ENCODE measurements at places on chromosomes 11 and 22.

- ATAC-seq = no peak
Observed at GRCh38 chr22:25125693-25126357, 73.8 kb upstream of the CRYBB3 start.

- ATAC-seq = no peak
Observed at GRCh38 chr11:35791088-35791958, 128.7 kb downstream of the TRIM44 start.

GRCh38 chr11:121422675-121423074, 29.4 kb upstream of the SORL1 start:
- ATAC-seq = no peak

GRCh38 chr11:8356721-8357504, 93.2 kb upstream of the LMO1 start:
- no peak for ATAC-seq

DNA sequence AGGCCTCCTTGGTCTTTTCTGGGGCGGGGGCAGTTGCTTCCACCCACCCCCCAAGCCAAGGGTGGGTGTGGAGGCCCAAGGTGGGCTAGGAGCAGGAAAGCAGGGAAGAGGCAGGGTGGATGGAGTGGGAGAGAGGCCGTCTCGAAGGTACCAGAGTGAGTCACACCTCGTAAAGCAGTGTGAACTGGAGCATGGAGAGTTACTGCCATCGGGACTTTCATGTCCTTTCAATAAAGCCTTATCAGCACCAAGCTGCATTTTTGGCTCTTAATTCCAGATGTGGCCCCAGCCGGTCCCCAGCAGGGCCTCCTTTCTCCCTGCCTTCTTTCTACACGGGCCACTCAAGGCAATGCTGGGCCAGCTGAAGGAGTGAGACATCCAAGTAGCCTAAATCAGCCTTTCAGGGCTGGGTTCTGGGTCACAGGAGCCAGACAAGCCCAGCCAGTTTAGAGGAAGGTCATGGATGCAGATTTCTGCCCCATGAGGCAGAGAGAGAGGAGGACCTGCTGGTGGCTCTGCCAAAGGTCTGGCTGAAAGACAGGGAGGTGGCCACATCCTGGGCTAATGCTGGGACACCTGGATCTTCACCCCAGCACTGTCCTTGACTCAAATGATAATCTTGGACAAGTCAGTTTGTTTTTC, 59.0 kb upstream of the CD82 start:
- no peak for ATAC-seq

DNA sequence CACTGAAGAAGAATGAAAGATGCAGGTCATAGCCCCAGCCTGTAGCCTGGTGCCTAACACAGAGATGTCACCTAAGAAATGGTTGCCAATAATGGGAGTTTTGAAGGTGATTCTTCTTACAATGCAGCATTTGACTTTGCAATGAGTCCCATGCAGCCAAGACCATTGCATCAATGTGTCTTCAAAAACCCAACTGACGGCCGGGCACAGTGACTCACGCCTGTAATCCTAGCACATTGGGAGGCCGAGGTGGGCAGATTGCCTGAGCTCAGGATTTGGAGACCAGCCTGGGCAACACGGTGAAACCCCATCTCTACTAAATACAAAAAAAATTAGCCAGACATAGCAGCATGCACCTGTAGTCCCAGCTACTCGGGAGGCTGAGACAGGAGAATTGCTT, 89.3 kb upstream of the ASPHD2 start:
- no peak for ATAC-seq

GRCh38 chr11:117929142-117929915, at the start of gene TMPRSS13:
Gene TMPRSS13, minus strand, starts transcription at chr11:117929402. Its CDS starts 95 bp downstream, at chr11:117929307.
- no peak for ATAC-seq

- ATAC-seq = no peak
Observed at GRCh38 chr11:125679397-125679796, 1.2 kb downstream of the ACRV1 start.

GRCh38 chr11:45518833-45519535, 146.4 kb downstream of the CHST1 start:
- no peak for ATAC-seq

GRCh38 chr11:132980670-132981069, 551.6 kb downstream of the OPCML start:
- no peak for ATAC-seq

DNA sequence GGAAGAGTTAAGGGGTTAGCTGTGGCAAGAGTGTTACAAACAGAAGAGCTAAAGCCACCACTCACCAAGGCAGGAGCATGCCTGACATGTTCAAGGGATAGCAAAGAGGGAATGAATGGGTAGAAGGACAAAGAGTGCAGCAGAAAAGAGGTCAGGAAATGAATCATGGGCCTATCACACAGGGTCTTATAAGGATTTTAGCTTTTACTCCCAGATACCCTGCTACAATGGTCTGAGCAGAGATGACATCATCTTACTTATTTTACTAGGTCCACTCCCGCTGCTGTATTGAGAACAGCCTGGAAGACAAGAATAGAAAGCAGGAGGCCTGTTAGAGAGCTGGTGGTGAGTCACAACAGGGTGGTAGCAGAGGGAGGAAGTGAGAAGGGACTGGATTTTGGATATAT, 9.8 kb downstream of the TRAF6 start:
- ATAC-seq = no peak

GRCh38 chr22:19932367-19933206, 9.0 kb upstream of the COMT start:
- peak; percentile 57 for ATAC-seq

DNA sequence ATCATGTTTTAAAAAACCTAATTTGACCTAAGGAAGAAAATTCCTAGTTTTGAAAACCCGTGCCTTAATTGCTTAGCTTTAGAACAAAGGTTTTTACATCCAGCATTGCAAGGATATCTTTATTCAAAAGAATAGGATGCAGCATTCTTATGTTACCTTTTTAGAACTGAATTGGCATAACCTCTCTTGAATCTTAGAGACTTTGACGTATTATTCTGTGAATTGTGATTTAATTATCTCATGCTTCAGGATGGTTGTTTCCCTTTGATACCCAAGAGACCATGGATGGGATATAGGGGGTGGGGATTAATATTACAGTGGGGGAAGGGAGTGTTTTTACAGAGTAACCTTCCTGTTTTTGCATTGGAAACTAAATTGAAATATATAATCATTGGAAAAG, 49.4 kb downstream of the ARHGEF12 start:
- ATAC-seq = no peak

GRCh38 chr11:42237701-42238235, 778.3 kb upstream of the LRRC4C start:
- ATAC-seq = no peak

DNA sequence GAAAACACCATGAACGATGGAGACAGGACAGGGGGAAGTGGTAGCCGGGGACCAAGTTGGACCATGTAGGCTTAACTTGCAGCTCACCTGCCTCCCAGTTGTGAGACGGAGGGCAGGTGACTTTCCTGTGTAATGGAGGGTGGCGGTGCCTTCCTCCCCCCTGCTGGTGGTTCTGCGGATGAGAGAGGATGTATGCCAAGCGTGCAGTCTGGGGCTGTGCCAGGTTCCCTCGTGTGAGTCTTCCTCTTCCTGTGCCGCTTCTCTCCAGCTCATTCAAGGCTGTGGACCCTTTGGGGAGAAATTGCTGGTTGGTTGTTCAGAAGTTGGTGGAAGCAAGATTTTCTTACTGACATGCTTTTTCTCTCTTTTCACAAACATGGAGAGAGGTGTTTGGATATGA, 35.1 kb downstream of the MPPED1 start:
- no peak for ATAC-seq

DNA sequence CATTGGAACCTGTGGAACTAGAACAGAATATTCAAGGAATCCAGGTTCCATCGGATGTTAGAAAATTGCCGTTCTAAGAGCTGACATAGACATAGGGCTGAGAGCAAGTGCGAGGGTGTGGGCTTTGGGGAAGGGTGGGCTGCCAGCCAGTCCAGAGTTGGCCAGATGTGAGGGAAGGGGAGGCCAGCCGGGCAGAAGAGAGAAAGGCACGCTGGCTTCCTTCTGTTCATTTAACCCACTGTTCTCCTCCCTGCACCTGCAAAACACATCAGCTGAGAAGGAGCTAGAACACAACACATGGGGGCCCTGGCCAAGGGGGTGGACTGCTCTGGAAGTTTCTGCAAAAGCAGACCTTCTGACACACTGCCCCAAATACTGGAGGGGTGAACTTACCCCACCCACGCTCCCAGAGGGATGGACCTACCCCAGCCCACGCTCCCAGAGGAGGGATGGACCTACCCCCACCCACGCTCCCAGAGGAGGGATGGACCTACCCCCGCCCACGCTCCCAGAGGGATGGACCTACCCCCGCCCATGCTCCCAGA, 98.0 kb downstream of the SHANK2 start:
- no peak for ATAC-seq

DNA sequence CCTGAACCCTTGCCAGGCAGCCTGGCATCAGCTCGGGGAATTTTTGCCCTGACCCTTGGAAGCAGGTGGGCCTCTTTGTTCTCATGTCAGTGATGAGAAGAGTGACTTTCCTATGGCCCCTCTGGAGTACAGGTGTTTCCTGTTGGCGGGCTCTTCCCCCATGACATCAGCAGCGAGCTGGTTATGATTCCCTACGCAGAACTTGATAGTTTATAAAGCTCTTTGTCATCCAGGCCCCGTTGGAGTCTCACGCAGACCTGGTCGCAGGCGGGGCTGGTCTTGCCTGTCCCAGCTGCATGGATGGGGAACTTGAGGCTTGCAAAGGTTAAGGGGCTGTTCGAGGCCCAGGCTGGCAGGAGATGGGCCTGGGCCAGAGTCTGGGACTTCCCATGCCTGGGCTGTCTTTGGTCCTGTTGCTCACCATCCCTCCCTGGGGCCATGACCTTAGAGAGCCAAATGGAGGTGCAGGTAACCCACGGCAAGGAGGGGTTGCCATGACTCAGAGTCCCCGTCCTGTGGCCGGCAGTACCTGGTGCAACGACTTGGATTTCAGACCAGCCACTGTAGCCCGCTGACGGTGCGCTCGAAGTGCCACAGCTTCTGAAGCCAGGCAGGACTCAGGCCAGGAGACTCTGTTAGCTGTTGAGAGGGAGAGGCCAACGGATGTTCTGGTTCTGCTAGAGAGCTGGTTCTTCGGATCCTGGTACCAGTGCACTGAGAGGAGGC, 45.9 kb upstream of the PPP6R3 start:
- ATAC-seq = no peak

DNA sequence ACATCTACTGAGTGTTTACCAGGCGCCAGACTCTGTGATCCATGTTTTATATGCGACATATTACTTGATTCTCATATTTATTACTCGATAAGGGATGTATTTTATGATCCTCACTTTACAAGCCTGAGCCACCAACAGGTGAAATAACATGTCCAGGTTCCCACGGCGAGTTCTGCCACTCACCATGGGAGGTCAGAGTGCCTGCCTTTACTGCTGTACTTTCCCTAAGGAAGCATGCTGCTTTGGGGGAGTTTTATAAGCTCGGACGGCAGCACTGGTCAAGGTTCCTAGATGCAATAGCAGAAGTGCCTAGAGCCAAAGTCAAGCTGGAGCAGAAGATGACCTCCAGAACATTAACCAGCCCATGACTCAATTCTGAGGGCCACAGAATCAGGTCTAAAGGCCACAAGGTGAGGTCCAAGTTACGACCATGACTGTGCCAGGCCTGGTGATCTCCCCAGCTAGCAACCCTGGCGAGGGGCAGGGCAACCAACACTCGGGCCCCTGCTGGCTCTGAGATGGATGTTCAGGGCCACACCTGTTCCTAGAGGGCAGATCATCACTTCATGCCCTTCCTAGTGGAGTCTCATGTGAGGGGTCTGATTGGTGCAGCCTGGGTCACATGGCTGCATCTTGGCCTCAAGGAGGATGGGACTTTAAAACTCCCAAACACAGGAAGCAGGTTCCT, 14.2 kb downstream of the IFT27 start:
- no peak for ATAC-seq

DNA sequence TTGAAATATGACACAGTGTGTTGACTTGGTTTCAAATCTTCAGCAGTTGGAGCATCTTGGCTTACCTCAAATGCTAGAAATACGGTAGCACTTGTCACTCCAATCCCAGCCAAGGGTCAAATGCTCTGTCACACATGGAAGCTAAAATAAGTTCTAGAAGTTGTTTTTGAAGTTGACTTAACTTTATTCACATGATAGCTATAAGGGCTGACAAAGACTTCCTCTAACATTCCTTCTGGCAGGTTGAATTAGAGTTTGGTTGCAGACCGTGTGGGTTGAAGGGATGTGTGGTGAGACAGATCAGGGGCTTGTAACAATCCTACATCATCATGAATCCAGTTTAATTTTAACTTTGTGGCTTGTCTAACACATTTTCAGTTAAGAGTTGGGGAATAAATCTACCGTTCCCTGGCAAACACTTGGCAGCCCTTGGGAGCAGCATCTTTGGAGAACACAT, 4.6 kb downstream of the SLN start:
- ATAC-seq = no peak

GRCh38 chr11:114847306-114847975, 169.1 kb downstream of the NXPE2 start:
- ATAC-seq = no peak

- ATAC-seq = no peak
Observed at GRCh38 chr11:77217156-77217555, 84.3 kb downstream of the GDPD4 start.

GRCh38 chr22:27382947-27383346, 418.6 kb downstream of the MN1 start:
- ATAC-seq = no peak

- ATAC-seq = no peak
Observed at GRCh38 chr11:10911907-10912306, 54.1 kb upstream of the ZBED5 start.

DNA sequence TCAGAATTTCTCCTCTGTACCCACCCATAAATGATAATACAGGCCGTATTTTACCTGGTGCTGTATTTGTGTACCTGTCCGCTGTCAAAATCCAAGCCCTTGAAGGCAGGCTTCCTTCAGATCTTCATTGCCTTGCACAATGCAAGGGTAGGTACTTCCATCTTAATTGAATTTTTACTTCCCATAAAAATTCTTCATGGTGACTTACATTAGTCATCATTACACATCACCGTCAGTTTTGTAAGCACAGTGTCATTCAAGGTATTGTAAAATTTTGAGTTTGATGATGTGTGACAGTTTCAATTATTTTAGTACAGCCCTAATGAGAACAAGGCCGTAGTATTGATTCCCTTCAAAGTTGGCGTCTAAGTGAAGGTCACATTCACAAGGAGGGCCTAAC, 770 bp upstream of the TSG101 start:
- no peak for ATAC-seq

- no peak for ATAC-seq
Observed at GRCh38 chr11:67031791-67032561, 9.0 kb downstream of the SYT12 start.

DNA sequence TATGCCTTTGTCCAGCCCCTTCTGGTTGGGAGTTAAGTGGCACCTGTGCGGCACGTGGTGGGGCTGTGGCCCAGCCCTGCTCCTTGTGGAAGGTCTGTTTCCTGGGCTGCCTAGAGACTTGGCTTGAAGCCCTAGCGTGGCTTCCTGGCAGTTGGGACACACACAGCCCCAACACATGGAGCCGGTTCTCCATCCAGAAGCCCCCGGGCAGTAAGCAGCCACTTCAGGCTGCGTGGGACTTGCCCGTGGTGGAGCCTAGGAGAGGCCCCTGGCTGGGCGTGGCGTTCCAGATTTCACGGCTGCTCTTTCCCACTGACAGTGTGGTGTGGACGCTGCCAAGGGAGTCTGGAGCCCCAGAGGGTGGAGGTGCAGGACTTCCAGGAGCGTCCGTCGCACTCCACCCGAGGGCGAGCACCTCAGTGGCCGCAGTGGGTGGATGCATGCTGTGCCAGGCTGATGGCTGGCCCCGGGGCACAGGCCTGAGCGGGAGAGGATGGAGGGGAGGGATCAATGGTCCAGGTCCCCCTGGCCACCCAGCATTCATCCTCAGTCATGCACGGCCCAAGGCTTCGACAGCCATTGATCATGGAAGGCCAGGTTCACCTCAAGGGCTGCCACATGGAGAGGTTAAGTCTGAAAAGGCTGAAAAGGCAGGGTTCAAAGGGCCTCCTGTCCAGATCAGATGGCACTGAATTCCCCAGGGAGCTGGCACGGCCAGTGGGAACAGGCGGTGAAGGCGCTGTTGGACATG, 9.3 kb downstream of the CCND1 start:
- ATAC-seq = no peak

Data from gastroesophageal sphincter (tissue), 4 donors.